ENCODE measurements at places on chromosomes 4 and X.

DNA sequence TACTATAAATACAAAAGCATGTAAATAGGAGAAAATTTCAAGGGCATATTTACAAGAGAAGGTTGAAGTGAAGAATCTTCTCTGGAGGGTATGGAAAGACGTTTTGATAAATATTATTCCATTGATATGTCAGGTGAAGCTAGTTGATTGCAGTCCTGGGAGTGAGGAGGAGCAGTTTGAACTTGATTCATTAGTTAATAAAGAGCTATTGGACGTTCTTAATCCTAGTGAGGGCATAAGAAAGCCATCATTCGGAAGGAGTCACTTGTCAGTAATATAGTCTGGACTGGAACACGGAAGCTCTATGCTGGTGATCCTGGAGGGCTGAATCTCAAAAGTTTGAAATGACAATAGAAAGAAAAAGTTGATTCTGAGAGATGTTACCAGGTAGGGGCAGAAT is 455.1 kb downstream of the PACRGL start:
- DNase-seq = no peak

GRCh38 chr4:15668566-15669435 is 12.8 kb upstream of the FAM200B start:
- DNase-seq = no peak

DNA sequence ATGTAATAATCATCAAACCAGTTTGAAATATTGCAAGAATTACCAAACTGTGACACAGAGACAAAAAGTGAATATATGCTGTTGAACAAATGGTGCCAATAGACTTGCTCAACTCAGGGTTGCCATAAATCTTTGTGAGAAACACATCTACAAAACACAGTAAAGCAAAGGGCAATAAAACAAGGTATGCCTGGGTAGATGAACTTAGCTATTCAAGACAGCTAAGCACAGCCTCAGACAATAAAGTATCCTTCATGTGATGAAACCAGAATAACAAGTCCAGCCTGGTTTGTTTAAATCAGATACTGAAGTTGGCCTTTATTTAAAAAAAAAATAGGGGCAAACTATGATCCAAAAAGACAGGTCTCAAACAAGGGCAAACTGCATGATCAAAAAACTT is 19.2 kb downstream of the LAMTOR3 start:
- no peak for DNase-seq

GRCh38 chr4:165079476-165079875 is 25.8 kb downstream of the TRIM75 start:
- no peak for DNase-seq

- no peak for DNase-seq
These were observed 18.1 kb downstream of the KIT start for GRCh38 chr4:54675721-54676461.

DNA sequence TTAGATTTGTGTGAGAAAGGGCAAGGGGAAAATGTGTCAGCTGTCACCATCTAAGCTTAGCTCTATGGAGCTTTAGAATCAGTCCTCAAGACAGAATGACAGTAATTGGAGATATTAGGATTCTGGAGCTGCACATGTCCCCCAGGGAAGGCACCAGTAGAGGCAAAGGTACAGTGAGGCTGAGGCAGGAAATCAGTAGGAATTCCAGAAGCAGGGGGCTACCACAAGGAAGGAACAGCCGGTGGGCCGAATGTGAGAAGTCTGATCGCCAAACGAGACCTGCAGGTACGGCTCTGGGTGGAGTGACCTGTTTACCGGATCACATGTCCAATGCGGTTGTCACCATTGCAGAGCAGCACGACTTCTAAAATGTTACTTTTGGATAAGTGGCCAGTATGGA is 52.6 kb downstream of the RNF150 start:
- DNase-seq = no peak

DNA sequence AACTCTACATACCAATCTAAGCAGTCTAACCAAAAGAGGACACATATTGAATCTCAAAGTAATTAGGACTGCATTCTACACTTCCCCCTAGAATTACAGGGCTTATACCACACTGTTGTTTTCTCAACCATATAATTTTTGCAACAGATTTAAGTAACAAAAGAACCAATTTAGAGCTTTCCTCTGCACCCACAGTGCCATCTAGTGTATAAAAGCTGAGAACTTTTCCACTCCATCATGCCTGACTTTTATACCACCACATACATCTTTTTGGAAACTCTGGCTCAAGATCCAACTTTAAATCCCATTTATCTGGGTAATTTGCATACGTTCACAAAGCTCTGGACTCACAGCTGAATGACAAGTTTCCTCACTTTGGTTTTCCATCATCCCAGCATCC is 99.5 kb downstream of the EFHC2 start:
- peak; percentile 28 for DNase-seq

- no peak for DNase-seq
These were observed 13.1 kb upstream of the RNF212 start for GRCh38 chr4:1126506-1126905.

DNA sequence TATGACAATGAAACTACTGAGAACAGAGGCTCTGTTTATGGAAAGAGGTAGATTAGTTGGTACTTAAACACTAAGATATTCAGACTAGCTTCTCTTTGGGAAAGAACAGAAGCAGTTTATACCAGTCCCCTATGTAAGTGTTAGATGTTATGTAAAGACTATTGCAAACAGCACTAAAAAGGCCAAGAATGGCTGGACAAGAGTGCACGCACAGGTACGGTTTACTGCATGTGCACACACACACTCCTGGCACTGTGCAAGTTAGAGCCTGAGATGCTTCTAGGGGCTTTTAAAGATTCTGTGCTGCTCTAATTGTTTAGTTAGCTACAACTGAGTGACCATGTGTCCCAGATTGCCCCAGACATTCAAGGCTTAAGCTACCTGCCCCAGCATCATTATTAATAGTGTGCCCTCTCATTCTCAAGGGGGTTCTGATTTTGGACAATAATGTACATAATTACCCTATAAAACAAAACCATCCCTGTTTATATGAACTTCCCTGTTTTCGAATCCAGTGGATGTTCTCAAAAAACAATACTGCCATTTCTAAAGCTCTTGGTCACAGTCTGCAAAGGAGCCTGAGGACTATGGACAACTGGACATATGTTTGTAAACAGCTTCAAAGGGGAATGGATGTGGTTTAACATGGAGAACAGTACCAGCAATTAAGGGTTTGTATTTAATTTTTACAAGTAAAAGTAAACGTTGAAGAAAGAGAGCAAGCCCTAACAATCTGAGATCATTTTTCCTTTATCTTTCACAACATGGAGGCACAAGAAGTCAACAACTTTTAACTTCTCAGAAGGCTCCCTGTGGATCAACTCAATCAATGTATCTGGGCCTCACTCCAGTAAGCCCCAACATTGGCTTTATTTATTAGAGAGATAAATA is 2.0 kb downstream of the SETD7 start:
- DNase-seq = no peak

DNA sequence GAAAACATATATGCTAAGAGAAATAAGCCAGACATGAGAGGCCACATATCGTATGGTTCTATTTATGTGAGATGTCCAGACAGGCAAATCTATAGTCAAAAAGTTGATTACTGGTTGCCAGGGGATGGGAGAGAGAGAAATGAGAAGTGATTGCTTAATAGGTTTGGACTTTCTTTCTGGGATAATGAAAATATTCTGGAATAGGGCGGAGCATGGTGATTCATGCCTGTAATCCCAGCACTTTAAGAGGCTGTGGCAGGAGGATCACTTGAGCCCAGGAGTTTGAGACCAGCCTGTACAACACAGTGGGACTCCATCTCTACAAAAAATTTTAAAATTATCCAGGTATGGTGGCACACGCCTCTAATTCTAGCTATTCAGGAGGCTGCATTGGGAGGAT is 22.4 kb downstream of the RBM47 start:
- DNase-seq = no peak

DNA sequence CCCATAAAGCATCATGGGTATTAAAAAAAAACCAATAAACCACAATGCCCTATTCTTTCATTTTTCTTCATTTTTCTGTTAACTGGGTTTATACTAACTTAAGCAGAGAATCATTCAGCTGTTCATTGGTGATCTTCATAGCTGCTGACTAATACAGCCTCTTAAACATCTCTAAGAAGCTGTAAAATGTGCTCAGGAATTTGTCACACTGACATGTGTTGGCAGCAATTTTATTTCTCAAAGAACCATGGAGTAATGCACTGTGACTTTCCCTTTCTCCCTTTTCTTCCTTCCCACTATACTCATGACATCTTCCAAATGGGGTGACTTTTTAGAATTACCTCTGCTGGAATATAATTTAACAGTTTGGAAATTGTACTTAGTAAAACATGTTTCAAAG is 315.4 kb downstream of the ANTXR2 start:
- DNase-seq = no peak

GRCh38 chr4:105509291-105509690 is 35.4 kb upstream of the PPA2 start:
- no peak for DNase-seq

DNA sequence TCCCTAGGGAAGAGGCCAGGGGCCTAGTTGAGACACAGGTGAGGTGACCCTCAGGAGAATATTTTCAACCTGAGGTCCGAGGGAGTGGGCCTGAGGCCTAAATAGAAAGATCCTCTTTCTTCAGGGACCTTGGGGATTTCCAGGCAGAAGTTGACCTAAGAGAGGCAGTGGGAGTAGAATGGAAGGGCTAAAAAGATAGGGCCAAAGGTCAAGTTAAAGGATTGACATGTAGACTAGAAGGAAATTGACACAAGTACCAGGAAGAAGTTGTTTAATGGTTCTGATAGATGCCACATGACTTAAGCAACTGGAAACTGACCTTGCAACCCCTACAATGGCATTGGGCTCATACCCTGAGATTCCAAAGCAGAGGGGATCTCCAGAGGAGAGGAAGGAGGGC is 76.9 kb downstream of the SHROOM3 start:
- DNase-seq = no peak

DNA sequence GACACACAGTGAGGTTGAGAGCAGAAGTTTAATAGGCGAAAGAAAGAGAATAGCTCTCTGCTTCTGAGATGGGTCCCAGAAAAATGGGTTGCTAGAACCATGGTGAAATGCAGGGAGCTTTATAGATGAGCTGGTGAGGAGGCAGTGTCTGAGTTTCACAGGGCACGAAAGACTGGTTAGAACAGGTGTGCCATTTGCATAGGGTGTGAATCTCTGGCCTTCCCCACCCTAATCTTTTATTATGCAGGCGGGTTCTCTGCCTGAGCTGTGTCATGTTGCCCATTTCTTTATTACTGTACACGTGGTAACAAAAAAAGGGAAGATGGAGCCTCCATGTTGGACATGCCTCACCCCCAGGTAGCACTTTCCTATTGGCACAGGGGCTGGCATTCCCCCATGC is 39.1 kb downstream of the FUNDC1 start:
- DNase-seq = no peak

GRCh38 chr4:147731580-147732517 is at the start of gene ARHGAP10:
Gene ARHGAP10 (plus strand): TSS chr4:147732088. CDS start chr4:147732302, 214 bp downstream.
- DNase-seq = peak; percentile 69

DNA sequence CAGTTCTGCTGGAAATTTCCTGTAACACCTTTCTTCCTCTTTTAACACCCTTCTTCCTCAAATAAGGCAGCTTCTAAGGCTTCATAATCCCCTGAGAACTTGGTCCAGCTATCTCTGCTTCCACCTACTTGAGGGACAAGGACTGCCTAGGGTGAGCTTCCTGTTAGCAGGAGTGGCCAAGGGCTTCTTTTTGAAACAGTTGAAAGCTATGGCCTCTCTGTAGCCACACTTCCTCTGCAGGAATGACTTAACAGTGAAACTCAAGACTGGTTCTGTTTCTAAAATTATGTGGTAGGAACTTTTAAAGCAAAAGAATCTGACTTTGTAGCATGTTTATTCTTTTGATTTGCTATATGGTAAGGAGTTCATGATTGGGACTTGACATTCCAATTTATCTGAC is 108.5 kb upstream of the WDR1 start:
- no peak for DNase-seq

DNA sequence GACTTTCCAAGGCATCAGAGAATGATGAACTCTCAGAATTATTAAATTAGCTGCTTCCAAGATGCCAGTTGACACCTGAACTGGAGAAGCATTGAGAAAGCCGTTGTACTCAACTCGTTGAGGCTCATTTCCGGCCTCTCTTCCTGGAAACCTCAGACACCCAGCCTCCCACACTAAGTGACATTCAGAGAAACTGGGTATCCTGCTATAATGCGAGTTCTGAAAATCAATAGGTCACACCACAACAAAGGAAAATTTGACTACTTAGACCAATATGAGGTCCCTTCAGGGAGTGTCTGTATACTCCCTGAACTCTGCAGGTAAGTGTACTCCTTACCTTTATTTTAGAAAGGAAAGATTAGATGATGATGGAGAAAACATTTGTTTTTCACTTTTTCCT is 51.2 kb downstream of the ENPEP start:
- peak; percentile 45 for DNase-seq

DNA sequence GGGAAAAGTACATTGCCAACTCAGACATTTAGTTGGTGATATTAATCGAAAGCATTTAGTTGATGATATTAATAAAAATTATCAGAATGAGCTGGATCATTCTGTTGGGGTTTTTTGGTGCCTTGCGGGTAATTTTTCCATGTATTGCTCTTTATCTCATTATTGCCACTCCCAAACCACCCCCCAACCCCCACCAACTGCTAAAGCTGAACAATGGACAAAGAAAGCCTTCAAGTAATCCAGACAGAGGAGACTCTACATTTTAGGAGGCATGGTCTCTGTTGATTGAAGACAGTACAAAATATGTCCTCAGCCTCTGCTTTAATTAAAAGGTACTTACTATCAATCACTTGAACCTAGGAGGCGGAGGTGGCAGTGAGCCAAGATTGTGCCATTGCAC is 22.5 kb downstream of the PDK3 start:
- DNase-seq = no peak

GRCh38 chrX:47662144-47662657 is 3.2 kb upstream of the UXT start:
- no peak for DNase-seq

- peak; percentile 28 for DNase-seq
These were observed 57.8 kb upstream of the XAGE1B start for GRCh38 chrX:52574416-52575275.

GRCh38 chrX:76126851-76127250 is 46.0 kb upstream of the PBDC1 start:
- DNase-seq = no peak

GRCh38 chrX:1119275-1119674 is 93.2 kb downstream of the CRLF2 start:
- no peak for DNase-seq

DNA sequence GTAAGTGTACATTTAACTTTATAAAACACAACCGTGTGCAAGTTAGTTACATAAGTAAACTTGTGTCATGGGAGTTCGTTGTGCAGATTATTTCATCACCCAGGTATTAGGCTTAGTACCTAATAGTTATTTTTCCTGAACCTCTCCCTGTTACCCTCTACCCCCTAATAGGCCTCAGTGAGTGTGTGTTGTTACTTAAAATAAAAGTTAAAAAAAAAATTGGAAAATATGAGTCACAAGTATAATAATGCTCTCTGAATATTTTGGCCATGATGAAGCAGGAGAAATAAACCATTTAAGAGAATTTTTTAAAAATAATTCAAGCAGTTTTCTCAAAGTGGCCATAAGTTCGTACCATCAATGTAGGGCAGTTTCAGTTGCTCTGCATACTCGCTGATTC is 105.1 kb upstream of the GRID2 start:
- no peak for DNase-seq

All from CD4-positive, alpha-beta T cell treated with Interleukin-15 for 4 hours (primary cell).